NCI-H460 (cell line): ENCODE measurements at places on chromosomes 2 and 18. TPM values are rescaled to one million over a fixed set of nuclear protein-coding genes. Genes with fewer than 3 reads are reported as not detected.

Gene CDKL4
- not detected in 2 replicates for total RNA-seq

Gene ELMOD3
- 10.7 and 15.8 TPM in 2 replicates for total RNA-seq

Gene DHRS9
- not detected in 2 replicates for total RNA-seq

Gene BBS5
- total RNA-seq, result 5.4 and 6.2 TPM in 2 replicates

Gene IL1B
- 2.2 and 2.5 TPM in 2 replicates for total RNA-seq

Gene CAPN10
- 22.3 and 23.3 TPM in 2 replicates for total RNA-seq

Gene SPHKAP
- not detected in 2 replicates for total RNA-seq

Gene CLEC4F
- not detected in 2 replicates for total RNA-seq

Gene LYPD6B
- 0.20 and 0.38 TPM in 2 replicates for total RNA-seq

Gene MPP4
- total RNA-seq, result 0.52 and 1.3 TPM in 2 replicates

Gene GPR55
- total RNA-seq, result 0.07 TPM in 1 of 2 replicates, not detected in the other

Gene CHRNA1
- not detected in 2 replicates for total RNA-seq

Gene QPCT
- 311 and 322 TPM in 2 replicates for total RNA-seq

Gene GPC1
- 80.8 and 97.8 TPM in 2 replicates for total RNA-seq

Gene CAPN13
- total RNA-seq, result not detected in 2 replicates

Gene SLC20A1
- 131 and 165 TPM in 2 replicates for total RNA-seq

Gene SERPINB12
- total RNA-seq, result not detected in 2 replicates

Gene SKOR2
- not detected in 2 replicates for total RNA-seq

Gene APLF
- total RNA-seq, result 0.46 and 1.2 TPM in 2 replicates

Gene C1QL2
- total RNA-seq, result not detected in 2 replicates

Gene ERFE
- total RNA-seq, result 7.7 and 10.0 TPM in 2 replicates

Gene EPHA4
- 59.3 and 59.9 TPM in 2 replicates for total RNA-seq

Gene CNGA3
- total RNA-seq, result not detected in 2 replicates

Gene SP3
- 82.4 and 86.3 TPM in 2 replicates for total RNA-seq

Gene LPIN1
- total RNA-seq, result 10.7 and 11.9 TPM in 2 replicates

Gene CMPK2
- total RNA-seq, result 0.17 and 0.40 TPM in 2 replicates

Gene TMEFF2
- total RNA-seq, result 0.14 TPM in 1 of 2 replicates, not detected in the other

Gene ACMSD
- not detected in 2 replicates for total RNA-seq

Gene DSG4
- total RNA-seq, result not detected in 2 replicates

Gene CCDC141
- total RNA-seq, result 2.4 and 4.0 TPM in 2 replicates

Gene SPRED2
- total RNA-seq, result 20.4 and 23.5 TPM in 2 replicates

Gene SMAD7
- 2.0 and 2.1 TPM in 2 replicates for total RNA-seq

Gene POTEJ
- total RNA-seq, result not detected in 2 replicates

Gene CELF4
- total RNA-seq, result 0.15 TPM in 1 of 2 replicates, not detected in the other

Gene TXNDC2
- total RNA-seq, result 0.10 and 0.17 TPM in 2 replicates
